ENCODE measurements at places on chromosomes 16 and 17. TPM values are rescaled to one million over a fixed set of nuclear protein-coding genes. Genes with fewer than 3 reads are reported as not detected.

The HOXB8 gene
- total RNA-seq = 0.56 TPM

The UNC13D gene
- total RNA-seq = under 0.01 TPM

The SGCA gene
- total RNA-seq = not detected

The TRAPPC2L gene
- 102 TPM for total RNA-seq

The CCDC200 gene
- not detected for total RNA-seq

The NOL3 gene
- total RNA-seq = 5.0 TPM

The MRPS23 gene
- total RNA-seq = 41.7 TPM

The TEKT1 gene
- total RNA-seq = not detected

The MRPL27 gene
- total RNA-seq = 202 TPM
